ENCODE measurements at places on chromosomes 7 and 10.

DNA sequence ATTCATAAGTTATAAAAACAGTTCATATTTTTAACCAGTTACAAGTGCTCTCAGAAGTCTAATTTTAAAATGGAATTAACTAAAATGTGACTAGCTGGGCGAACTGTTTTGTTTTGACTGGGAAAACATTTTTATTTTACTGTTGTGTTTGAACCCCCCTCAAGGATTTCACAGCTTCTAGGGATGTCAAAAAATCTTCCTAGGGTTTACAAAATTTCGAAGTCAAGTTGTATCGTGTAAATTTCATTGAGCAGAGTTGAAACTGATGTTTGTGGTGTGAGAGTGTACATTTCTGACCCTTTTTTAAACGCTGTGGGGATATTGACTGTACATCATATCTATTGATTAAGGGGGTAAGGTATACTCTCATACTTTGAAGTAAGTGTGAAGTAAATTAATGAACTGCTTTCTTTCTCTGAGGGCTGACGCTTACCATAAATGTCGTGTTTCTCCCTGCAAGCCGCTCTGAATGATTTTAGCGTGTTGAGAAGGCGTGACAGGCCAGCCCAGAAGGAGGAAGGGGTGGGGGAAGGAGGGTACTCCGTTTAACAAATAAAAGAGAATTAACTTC, 1.8 kb upstream of the SP8 start:
- no peak for DNase-seq

DNA sequence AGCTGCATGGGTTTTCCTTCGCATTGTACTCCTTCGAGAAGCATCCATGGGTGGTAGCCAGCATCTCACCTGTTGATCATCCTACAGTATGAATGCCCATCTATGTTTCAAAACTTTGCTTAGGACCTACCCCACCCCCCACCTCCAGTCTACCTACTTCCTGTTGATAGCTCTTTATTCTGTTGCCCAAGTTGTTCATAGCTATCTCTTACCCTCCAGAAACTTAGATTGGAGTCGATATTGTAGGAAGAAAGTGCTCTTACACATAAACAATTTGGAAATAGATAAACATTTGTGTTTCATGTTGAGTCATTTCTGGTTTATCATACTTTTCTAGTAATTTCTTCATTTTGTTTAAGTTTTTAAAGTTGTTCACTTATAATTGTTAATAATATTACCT, 90.1 kb downstream of the FAS start:
- DNase-seq = no peak

DNA sequence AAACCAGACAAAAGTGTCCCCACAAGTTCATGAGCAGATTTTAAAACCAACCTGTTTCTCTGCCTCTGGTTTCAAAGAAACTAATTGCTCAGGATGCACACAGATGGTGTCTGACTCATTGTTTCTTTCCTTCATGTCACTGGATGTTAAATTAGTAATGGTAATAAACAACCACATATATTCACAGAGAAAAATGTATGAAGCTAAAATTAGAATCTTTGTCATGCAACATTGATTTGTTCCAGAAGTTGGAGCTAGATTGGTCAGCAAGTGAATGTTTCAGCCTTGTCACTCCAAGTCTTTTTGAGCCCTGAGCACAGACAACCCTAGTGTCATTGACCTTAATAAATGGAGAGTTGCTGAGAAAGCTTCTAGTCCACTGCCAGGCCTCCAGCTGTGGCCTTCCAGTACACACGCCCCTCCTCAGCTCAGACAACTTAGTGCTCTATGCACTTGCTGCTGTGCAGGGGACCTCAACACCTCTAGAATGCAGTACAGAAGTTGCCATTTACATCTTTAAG, 175.9 kb downstream of the CCDC71L start:
- no peak for DNase-seq

DNA sequence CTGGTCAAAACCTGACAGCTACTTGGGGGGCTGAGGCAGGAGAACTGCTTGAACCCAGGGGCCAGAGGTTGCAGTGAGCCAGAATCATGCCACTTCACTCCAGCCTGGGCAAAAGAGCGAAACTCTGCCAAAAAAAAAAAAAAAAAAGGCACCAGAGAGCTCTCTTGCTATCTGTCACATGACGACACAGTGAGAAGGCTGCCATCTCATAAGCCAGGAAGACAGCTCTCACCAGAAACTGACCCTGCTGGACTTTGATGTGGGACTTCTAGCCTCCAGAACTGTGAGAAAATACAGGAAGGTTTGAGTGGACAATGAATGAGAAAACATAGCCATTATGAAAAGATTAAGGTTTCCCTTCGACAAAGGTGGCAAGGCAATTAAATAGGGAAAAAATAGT, 51.1 kb upstream of the KCNIP2 start:
- no peak for DNase-seq

DNA sequence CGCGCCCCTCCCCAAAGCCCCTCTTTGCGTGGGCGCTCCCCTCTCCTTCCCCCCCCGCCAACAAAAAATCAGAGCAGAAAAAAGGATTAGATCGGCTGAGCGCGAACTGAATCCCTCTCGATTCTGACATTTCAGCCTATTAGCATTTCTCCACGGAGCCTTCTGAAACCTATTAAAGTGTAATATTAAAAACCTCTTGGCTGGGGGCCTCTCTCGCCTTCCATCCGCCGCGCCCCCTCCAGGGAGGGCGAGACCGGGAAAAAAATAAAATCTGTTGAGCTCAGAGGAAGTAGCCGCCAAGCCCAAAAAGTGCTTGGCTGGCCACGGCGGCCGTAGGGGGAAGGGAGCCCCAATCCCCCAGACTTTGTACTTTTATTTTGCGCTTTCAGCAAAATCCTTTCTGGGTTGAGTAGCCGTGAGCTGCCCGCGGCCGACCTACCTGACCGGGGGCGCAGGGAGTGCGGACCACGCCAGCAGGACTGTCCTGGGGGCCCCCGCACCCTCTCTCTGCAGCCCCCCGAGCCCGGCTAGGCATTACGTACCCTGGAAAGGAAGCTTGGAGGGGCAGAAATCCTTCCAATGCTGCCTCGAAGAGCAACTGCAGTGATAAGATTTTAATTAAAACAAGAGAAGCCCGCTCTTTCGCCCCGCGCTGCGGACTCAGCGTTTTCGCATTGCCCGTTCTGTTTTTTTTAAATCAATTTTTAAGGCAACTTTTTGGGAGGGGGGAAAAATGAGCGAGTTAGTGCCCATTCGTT, 1.3 kb upstream of the TNRC18 start:
- no peak for DNase-seq

- DNase-seq = no peak
Measured at GRCh38 chr7:121078701-121079227, 90.3 kb downstream of the CPED1 start.

- DNase-seq = no peak
Measured at GRCh38 chr10:86712317-86712707, 44.0 kb downstream of the LDB3 start.

DNA sequence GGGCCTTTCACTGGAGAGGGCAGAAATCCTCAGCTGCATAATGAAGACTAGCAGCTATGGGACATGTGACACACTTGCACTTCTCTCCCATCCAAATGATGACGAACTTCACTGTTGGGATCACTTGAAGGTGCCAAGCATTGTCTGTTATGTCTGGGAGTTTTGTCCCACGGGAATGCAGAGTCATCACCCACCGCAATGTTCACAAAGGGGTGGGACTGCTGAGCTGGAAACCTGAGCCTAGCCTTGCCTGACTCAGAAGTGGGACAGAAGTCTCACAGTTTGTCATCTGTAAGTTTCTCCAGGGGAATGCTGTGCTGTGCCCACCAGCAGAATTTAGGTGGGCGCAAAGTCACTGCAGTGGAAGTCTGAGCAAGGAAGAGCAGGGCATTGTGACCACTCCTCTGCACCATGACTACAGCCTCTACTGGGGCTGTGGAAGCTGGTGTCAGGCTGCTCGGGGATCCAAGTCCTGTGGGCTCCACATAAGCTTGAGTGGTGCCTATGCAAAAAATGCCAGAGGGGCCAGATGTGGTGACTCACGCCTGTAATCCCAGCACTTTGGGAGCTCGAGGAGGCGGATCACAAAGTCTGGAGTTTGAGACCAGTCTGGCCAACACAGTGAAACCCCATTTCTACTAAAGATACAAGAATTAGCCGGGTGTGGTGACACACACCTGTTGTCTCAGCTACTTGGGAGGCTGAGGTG, 472.0 kb upstream of the CNTNAP2 start:
- no peak for DNase-seq

GRCh38 chr7:45660901-45661211, 86.7 kb downstream of the ADCY1 start:
- no peak for DNase-seq

GRCh38 chr10:4334015-4334414, 492.0 kb upstream of the AKR1E2 start:
- no peak for DNase-seq

DNA sequence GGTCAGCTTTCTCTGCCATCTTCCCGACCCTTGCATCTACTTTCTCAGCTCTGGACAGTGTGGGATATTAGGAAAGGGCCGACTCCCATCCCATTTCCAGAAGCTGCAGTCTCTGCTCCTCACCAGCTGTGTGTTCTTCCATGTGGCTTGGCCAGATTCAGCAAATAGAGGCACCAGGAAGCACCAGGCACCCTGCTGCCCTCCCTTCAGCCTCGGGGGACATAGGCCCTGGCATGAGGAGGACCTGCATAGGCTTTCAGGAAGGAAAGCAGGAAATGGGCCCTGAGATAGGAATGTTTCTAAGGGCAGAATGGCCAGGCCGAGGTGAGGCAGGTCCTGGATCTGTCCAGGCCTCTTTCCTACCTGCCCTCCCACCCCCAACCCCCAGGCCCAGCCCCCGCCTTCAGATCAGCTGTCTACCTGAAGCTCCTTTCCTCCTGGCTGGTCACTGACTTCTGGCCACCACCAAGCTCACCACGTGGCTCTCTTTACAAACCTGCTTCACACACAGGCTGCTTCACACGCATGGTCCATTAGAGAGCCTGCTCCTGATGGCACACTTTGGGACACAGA, 27.5 kb upstream of the PURB start:
- no peak for DNase-seq

DNA sequence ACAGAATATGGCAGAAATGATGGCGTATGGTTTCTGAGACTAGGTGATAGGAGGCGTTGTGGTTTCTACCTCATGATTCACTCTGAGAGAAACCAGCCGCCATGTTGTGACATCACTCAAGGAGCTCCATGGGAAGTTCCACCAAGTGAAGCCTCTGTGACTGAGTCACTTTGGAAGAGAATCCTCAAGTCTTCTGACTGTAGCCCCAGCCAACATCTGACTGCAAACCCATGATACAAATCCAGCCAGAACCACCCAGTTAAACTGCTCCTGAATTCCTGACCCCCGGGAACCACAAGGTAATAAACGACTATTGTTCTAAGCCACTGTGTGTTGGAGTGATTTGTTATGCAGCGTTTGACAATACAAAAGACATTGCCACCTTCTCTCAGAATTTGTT, 91.1 kb upstream of the CARD11 start:
- DNase-seq = no peak

- no peak for DNase-seq
Measured at GRCh38 chr7:97317575-97317974, 200.1 kb downstream of the SDHAF3 start.

- DNase-seq = no peak
Measured at GRCh38 chr10:44065788-44066526, 318.9 kb downstream of the CXCL12 start.

- no peak for DNase-seq
Measured at GRCh38 chr10:102819054-102819453, 18.2 kb downstream of the CYP17A1 start.

DNA sequence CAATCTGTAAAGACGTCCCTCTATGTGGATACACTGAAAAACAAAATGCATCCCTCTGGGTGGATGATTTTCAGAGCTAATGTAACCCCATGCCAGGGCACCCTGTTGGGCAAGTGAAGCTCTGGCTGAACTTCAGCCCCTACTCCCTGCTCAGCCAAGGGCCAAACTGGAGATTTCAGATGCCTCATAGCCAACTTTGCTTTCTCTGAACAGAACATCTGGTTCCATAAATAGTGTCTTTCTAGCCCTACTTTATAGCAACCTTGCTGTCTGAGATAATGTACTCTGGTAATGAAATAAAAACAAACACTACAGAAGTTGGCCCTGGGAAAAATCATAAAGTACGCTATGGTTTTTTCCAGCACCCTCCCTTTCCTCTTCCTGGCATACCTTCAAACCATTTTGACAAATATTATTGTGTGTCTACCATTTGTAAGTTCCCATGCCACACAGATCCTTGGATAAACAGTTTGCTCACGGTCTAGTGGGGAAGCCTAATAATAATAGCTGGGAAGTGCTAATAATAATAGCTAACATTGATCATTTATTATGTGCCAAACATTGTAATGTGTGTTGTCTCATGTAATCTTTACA, 3.4 kb downstream of the ENTPD1 start:
- no peak for DNase-seq

- no peak for DNase-seq
Measured at GRCh38 chr7:78022165-78022564, 223.6 kb downstream of the PHTF2 start.

GRCh38 chr7:46982928-46983327, 599.0 kb downstream of the TNS3 start:
- no peak for DNase-seq

GRCh38 chr10:127774766-127775559, 38.0 kb downstream of the FOXI2 start:
- DNase-seq = no peak
